NCI-H748 treated with DMSO at 0.1 percent for 48 hours (cell line): ENCODE measurements at places on chromosomes 13 and 19.

DNA sequence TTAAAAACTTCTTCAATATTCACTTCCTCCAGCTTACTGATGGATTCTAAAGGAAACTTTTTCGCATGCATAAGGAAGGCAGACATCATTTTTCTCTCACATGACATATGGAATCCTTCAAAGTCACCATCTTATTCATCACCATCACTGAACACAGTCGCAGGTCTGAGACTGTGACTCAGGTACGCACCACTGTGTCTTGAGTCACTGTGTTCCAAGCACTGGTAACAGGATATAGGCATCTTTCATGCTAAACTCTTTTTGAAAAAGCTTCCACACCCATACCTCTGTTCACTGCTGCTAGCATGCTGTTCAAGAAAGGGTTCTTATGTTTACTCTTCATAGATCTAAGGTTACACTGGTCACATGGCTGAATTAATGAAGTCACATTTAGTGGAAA is 67.0 kb upstream of the SIAH3 start:
- DNase-seq, result no peak

DNA sequence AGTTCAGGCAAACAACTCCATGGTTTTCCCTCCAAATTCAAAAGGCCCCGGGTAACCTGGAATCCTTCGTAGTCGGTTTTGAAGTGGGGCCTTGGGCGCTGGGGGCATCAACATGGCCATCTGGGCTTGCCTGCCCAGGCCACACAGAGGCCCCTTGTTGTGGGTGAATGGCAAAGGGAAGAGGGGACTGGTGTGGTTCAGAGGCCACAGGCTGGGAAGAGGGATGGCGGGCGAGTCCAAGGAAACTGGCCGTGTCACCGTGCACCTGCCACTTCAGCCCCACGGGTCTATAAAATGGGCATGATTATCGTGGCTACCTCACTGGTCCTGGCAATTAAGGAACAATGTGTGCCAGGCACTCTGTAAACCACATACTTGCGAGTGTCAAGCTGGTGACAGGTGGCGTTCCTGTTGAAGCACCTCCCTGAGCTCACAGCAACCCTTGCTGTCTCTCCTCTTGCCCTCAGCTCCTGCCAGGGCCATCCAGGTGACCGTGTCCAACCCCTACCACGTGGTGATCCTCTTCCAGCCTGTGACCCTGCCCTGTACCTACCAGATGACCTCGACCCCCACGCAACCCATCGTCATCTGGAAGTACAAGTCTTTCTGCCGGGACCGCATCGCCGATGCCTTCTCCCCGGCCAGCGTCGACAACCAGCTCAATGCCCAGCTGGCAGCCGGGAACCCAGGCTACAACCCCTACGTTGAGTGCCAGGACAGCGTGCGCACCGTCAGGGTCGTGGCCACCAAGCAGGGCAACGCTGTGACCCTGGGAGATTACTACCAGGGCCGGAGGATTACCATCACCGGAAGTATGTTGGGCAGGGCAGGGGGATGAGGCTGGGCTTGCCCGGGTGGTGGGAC is 1.3 kb downstream of the LSR start:
- DNase-seq, result no peak

GRCh38 chr13:99809496-99809895 is 162.1 kb downstream of the ZIC5 start:
- no peak for DNase-seq

- no peak for DNase-seq
Measured at GRCh38 chr13:46759846-46760245, 37.1 kb downstream of the ESD start.

DNA sequence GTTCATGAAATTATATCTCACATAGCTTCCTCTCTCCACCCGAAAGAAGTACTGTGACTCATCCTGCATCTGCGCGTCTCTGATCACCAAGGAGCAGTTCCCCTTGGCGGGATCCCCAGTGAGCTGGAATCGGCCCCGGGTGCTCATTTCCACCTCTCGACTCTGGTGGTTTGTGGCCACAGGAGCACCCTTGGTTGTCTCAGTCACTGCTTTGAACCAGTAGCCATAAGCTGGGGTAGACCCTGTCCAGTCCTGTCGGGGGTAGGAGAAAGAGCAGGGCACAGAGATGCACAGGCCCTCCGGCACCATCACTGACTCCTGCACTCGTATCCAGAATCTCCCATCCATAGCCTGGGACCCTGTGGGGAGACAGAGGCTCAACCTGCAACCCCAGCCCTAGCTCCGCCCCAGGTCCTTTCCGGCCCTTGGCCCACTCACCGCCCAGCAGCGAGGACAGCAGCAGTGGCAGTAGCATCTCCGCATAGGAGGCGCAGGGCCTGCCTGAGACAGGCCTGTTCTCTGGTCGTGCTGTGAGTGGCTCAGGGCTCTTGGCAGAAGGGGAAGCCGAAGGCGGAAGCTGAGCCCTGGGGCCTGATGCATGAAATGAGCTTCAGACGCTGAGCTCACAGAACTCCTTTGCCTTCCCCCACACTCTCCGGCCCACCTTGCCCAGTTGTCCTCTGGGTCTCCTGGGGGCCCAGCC is at the start of gene SIGLEC10:
Gene SIGLEC10 (minus strand): TSS at position 536 of the 703 bp plus-strand sequence. CDS start 61 bp downstream, at position 475.
- DNase-seq, result no peak

- peak; percentile 95 for DNase-seq
Measured at GRCh38 chr13:43388282-43389034, 365.1 kb downstream of the DNAJC15 start.

DNA sequence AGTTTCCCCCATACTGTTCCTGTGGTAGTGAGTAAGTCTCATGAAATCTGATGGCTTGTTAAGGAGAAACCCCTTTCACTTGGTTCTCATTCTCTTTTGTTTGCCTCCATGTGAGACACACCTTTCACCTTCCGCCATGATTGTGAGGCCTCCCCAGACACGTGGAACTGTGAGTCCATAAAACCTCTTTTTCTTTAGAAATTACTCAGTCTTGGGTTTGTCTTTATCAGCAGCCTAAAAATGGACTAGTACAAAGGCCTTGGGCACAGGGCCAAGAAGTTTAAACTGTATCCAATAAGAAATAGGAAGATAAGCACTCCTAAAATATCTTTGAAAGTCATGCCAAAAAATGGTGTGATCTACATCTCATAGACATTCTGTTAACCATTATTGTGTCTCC is 176.9 kb downstream of the TBC1D4 start:
- no peak for DNase-seq

DNA sequence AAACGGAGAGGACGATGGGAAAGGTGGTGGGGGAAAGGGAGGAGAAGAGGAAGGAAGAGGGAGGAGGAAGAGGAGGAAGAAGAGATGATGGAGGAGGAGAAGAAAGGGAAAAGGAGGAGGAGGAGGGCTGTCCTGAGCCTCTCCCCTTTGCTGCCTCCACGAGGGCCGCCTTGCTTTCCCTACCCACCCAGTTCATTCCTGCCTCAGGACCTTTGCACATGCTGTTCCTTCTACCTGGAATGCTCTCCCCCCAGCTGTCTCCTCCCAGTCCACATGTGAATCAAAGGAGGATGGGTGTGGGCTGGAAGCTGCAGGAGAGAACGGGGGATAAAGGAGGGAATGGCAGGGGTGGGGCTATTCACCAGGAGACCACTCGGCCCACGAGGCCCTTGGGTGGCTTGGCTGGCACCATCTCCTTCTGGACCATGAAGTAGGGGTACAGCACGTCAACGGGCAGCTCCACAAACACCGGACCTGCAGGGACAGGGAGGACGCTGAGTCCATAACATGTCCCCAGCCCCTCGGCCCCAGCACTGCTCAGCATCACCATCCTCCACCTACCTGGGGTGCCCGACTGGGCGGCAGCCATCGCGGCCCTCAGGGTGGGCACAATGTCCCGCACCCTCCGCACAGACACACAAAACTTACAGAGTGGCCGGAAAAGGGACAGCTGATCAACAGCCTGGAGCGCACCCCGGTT is 15.3 kb downstream of the SYDE1 start:
- no peak for DNase-seq

GRCh38 chr13:105196052-105196451 is 1339.4 kb downstream of the EFNB2 start:
- DNase-seq, result no peak

GRCh38 chr13:38868870-38869269 is 121.8 kb downstream of the STOML3 start:
- no peak for DNase-seq

DNA sequence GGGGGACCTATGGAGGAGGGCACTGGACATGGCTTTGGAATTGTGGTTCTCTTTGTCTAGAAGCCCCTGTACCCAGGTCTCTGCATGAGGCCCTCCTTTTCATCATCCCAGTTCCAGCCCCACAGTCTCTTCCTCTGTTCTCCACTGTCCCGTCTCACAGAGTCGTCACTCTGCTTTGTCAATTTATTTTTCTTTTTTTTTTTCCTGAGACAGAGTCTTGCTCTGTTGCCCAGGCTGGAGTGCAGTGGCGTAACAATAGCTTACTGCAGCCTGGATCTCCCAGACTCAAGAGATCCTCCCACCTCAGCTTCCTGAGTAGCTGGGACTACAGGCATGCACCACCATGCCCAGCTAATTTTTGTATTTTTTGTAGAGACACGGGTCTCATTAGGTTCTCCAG is 619 bp upstream of the EXOC3L2 start:
- no peak for DNase-seq

DNA sequence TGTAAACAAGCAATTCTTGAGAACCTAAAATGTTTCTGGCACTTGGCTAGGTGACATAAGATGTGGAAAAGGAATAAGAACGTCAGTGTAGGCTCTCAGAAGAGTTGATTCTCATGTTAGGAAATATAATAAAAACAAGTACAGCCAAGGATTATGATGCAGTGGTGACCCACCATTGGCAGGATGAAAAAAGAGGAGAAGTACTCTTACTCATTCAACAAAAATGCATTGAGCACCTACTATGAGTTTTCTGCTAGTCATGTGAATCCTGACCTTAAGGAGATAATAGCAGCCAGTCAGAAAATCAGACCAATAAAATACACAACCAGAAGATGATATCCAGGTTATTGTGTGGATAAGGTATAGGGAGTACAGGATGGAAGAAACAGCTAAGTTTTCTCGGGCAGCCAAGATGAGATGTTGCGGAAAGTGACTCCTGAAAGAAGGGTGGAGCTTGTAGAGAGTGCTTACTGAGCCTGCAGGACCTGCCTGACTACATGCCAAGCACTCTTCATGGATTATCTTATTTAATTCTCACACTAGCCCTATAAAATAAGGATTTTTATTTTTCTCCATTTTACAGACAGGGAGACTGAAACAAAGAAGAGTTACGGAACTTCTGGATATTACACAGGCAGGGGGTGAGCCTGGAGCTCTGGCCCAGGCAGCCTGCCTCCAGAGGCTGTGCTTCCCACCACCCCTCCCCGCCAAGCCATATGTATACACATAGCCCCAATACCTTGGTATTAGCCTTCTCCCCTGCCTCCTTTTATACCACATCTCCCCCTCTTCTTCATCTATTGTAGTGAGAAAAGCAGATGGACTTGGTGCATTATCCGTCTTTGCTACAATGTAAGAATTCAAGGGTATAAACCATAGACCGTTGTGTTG is 58.0 kb downstream of the TGDS start:
- no peak for DNase-seq

GRCh38 chr13:50410921-50411746 is 395.9 kb downstream of the KCNRG start:
- no peak for DNase-seq

GRCh38 chr19:53008061-53008778 is 5.5 kb upstream of the ERVV-1 start:
- DNase-seq, result no peak

DNA sequence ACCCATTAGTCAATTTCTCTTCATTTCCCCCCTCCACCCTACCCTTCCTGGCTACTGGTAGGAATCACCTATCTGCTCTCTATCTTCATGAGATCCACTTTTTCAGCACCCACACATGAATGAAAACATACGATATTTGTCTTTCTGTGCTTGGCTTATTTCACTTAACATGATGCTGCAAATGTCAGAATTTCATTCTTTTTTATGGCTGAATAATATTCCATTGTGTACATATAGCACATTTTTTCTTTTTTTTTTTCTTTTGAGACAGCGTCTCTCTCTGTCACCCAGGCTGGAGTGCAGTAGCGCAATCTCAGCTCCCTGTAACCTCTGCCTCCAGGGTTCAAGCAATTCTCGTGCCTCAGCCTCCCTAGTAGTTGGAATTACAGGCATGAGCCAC is 9.9 kb upstream of the CALM3 start:
- no peak for DNase-seq

GRCh38 chr13:47816831-47817230 is 184.2 kb downstream of the SUCLA2 start:
- DNase-seq, result no peak

DNA sequence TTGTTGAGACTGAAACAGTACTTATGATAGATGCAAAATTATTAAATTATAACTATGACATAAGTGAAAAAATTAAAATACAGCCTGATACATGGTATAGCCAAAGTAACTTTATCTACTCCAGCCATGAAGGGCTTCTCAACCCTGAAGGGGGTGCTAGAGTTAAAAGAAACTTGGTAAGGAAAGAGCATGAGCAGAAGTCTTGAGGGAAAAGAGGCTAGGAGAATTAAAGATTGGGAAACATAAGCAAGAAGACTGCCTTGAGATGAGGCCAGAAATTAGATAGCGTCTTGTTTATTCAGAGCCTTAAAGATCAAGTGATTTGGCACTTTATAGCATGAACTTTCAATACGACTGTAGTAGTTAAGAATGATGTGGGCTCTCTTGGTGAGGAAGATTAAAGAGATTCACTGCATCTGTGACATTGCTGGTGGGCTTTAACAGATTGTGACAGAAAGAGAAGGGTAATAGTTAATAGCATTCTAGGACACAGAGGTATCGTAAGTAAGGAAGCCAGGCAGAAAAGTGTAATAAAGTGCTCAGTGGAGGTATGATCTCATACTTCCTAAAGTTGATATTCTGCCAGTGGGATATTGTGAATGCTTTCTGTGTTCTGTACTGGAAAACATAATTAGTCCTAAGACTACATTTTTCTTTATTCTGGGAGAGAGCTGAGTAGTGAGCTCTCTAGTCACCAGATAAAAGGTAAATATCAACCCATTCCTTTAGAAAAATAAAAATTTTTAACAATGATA is 385.4 kb upstream of the PRR20A start:
- no peak for DNase-seq

- no peak for DNase-seq
Measured at GRCh38 chr19:335486-336066, 9.0 kb downstream of the MIER2 start.

DNA sequence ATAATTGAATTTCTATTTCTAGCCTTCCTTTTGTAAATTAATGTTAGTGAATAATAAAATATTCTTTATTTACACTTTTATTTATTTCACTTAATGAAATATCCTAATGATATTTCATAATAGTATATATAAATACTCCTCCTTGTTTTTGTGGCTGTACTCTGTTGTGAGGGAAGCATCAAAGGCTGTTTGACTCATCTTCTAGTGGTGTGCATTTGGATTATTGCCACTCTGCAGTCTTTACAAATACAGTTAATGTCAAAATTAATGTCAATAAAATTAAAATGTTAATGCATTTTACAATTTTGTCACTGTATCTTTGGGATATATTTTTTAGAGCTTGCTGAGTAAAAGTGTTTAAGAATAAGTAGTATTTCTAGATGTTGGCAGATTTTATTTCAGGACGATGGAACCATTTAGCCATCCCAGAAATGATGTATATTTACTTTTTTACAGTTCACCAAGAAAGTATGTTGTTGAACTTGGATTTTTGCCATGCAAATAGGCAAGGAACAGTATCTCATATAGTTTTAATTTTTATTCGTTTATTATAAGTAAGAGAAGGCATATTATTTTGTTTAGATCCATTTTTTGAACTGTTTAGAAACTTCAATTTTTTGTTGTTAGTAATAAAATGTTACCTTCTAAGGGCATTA is 281.2 kb upstream of the SLITRK6 start:
- DNase-seq, result no peak

GRCh38 chr13:99548448-99548847 is 47.2 kb downstream of the TM9SF2 start:
- no peak for DNase-seq

- DNase-seq, result no peak
Measured at GRCh38 chr13:103516015-103516795, 450.0 kb upstream of the SLC10A2 start.
